AG09309 (cell line): ENCODE measurements at places on chromosomes 7 and 10.

- DNase-seq, result no peak
Measured at GRCh38 chr10:13118784-13119410, 18.9 kb downstream of the OPTN start.

GRCh38 chr10:43765516-43765915, 116.8 kb upstream of the ZNF32 start:
- no peak for DNase-seq

DNA sequence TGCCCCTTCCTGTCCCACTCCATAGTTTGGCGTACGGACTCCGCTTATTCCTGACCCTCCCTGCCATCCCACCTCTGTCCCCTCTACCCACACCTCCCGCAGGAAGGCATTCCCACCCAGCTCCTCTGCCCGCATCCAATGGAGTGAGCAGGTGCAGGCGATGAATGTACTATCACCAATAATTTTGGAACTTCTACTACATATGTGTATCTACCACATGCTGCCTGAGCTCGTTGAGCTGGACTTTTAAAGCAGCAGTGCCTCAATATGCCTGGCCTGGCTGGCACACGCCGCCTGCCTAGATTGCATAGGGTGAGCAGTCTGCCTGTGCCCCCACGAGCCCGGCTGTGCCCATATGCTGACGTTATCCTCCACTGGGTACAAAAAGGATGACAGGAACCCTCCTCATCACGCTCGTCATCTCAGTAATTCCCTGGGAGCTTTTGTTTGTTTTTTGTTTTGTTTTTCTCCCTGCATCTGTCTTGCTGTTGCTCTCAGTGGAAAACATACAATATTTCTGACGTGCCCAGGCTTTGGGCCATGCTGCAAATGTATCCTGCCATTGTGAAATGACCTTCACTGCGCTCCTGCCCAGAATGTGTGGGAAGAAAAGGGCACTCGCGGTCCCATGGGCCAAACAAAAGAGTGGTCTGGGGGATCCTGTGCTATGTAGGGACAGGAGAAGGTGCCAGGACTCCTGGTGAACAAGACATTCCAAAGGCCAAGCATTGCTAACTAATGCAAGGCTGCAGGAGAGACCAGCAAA, 302.8 kb downstream of the PTPRN2 start:
- no peak for DNase-seq

GRCh38 chr7:87173471-87173870, 21.2 kb downstream of the DMTF1 start:
- no peak for DNase-seq

DNA sequence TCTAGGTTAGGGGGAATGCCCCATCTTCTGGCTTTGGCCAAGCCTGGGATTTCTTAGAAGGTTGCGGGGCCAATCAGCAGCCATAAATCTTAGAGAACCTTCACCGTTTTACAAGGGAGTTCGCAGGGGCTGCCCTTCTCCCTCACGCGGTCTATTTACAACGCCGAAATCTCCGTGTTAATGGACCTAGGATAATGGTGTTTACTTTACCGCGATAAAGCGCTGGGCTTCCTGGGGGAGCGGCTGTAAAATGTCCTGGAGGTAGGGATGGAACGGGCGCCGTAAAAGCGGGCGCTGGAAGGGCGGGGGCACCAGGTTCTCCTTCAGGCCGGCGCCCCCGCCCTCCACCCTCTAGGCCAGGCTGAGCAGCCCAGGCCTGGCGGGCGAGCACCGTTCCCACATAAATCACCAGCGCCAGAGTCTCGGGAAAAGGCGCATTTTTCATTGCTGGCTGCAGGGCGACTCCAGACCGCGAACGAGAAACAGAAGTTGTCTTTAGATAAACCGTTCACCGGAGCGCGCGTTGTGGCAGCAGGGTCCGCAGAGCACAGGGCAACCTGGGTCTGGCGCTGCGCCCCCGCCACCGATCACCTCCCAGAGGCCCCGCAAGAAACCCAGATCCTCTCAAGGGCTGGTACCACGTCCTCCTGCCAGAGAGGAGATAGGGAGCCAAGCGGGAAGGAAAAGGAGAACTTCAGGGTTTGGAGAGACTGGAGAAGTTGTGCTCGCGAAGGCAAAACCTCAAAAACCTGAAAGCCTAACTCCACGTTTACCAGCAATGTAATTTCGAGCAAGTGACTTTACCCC, 12.5 kb upstream of the NKX2-3 start:
- no peak for DNase-seq

DNA sequence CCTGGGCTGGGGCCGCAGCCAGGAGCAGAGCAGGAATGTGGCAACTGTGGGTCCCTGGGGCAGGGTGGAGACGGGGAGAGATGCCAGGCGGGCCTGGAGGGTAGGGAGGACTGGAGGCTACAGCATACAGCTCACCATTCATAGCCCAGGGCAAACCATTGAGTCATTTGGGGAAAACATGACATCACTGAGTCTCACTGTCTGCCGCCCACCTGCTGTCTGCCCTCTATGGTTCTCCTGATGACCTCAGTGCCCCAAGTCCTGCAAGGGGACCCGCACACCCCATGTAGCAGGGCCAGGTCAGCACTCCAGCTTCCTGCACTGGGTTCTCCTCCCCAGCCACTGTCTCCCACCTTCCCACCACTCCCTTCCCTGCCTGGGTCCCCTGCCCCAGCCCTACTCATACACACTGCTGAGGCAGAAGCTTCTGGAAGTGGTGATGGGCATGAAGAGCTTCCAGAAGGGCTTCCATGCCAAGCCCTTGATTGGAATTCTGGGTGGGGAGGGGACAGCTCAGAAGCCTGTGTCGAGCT, 10.4 kb downstream of the CHST3 start:
- DNase-seq, result no peak

GRCh38 chr10:132847416-132847777, 61.5 kb upstream of the NKX6-2 start:
- no peak for DNase-seq
